ENCODE measurements at places on chromosomes 6 and 20.

DNA sequence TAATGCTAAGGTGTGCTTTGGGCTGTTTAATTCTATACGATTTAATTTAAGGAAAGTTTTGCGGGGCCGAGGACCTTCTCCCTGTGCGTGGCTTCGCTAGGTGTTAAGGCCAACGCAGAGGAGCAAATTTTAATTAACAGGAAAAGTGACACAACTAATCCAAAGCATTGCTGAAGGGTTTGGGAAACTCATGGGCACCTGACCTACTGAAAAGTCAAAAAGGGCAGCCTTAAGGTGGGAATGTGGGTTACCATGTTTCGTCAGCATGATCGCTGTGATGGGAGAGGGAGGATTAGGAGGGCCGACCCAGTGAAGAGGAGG, 415 bp upstream of the CUL9 start:
- DNase-seq = no peak

DNA sequence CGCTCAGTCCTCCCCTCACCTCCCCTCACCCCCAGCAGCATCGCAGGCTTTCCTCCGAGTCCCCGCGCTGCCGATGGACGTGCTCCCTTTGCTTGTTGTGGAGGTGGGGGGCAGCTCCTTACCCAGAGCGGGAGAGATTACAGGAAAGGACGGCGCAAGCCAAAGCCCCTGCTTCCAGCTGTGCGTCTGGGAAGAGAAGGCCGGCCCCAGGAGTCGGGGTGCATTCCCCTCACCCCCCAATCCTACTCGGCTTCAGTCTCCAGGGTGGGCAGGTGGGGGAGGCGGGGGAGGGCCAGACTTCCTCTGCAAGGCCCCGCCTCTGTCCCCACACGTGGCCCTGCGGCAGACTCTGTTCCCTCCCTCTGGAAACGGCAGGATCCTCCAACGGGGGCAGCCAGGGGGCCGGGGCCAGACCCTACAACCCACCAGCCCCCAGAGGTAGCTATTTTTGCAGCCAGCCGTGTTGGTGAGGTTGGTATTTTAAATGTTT, 43.6 kb downstream of the NTSR1 start:
- DNase-seq = no peak

- DNase-seq = no peak
Measured at GRCh38 chr20:35314816-35315631, 22.8 kb upstream of the FAM83C start.

DNA sequence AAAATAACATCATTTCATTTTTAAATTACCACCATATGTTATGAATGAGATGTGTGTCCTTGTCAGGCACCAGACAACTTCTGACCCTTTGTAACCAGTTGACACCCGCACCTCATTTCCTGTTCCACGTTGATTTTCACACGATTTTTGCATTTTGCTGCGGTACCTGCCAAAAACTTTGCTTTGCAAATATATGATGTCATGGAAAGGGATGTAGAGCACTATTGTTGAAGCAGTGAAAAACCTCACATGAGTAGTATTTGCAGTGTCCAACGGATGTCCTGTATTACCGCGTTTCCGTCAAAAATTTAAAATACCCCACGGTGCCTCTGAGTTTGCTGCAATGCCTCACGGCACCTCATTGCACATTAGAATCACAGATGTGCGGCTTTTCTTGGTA, 115.6 kb downstream of the MTHFD1L start:
- DNase-seq = peak; percentile 69

DNA sequence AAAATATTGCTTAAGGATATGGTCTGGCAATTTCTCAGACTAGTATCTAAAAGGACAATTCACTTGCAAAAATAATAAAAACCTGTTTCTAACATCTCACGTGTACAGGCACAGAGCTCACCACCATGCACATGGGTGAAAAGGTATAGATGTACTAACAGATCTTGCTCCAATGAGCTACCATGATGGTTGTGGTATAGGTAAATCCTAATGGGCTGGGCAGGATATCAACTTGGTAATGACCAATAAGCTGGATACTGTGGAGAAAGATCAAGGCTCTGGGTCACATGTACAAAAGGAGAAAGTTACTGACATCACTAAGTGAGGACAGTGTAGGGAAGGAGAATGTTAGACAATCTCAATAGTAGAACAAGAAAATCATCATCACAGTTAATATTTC, 111.0 kb upstream of the NUP153 start:
- no peak for DNase-seq

GRCh38 chr20:34062570-34063482, 49.2 kb downstream of the EIF2S2 start:
- DNase-seq = no peak
